PC-3 (cell line): ENCODE measurements at places on chromosomes 4 and X. TPM values are rescaled to one million over a fixed set of nuclear protein-coding genes. Genes with fewer than 3 reads are reported as not detected.

RFC1 gene
- total RNA-seq = 43.9 and 51.6 TPM in 2 replicates

SMR3B gene
- not detected in 2 replicates for total RNA-seq

PAGE5 gene
- total RNA-seq = not detected in 2 replicates

MANBA gene
- 20.9 and 26.7 TPM in 2 replicates for total RNA-seq

AKAP4 gene
- total RNA-seq = not detected in 2 replicates

CENPVL2 gene
- total RNA-seq = not detected in 2 replicates

AKAP14 gene
- total RNA-seq = not detected in 2 replicates

GRCh38 chr4:19216476-19216875 is 1035.2 kb upstream of the SLIT2 start:
- DNase-seq = no peak

GRCh38 chrX:28099166-28099565 is 117.9 kb upstream of the DCAF8L1 start:
- DNase-seq = no peak

- no peak for DNase-seq
Measured at GRCh38 chrX:20363275-20363674, 96.6 kb upstream of the RPS6KA3 start.

DNA sequence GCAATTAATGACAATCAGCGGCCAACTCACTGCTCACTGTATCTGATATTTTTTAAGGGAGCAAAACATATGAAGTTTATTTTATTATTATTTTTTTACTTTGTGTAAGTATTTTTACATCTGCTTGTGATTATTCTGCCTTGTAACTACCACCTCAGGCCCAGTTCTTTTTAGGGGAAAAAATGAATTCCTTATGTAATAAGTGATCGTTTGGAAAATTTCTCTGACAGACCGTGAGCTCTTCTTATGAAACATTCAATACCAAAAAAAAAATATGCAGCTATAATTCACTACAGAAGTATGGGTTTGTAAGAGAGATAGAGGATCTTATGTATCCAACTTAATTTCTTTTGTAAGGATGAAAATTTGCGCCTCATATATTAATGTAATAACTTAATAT is 33.5 kb upstream of the STOX2 start:
- no peak for DNase-seq

- no peak for DNase-seq
Measured at GRCh38 chr4:5368426-5368825, 317.1 kb downstream of the STK32B start.

- no peak for DNase-seq
Measured at GRCh38 chrX:38986586-38986985, 185.3 kb downstream of the MID1IP1 start.

- no peak for DNase-seq
Measured at GRCh38 chr4:164770010-164770724, 16.2 kb downstream of the SMIM31 start.

DNA sequence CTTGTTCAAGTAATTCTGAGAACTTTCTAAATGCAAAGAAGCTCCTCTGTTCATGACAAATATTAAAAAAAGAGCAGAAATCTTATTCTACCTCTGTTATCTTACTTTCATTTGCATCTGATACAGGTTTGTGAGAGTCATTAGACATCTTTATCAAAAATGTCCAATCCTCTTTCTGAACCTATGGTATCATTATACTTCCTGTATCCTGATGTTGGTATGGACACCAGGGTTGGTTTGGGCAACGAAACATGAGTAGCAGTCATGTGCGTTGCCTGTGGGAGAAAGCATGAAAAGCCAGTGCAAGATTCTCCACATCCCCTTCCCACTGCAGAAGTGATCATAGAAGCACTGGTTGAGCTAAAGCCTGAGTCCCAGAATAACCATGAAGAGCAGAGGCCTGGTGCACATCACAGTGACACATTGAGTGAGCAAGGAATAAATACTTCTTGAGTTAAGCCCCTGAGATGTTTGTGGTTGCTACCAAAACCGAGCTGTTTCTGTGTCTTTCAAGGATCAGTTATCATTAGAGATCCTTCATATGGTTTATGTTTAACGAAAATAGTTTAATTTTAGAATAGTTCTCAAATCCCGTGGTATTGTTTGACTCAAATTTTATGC is 197.2 kb downstream of the BANK1 start:
- DNase-seq = no peak

DNA sequence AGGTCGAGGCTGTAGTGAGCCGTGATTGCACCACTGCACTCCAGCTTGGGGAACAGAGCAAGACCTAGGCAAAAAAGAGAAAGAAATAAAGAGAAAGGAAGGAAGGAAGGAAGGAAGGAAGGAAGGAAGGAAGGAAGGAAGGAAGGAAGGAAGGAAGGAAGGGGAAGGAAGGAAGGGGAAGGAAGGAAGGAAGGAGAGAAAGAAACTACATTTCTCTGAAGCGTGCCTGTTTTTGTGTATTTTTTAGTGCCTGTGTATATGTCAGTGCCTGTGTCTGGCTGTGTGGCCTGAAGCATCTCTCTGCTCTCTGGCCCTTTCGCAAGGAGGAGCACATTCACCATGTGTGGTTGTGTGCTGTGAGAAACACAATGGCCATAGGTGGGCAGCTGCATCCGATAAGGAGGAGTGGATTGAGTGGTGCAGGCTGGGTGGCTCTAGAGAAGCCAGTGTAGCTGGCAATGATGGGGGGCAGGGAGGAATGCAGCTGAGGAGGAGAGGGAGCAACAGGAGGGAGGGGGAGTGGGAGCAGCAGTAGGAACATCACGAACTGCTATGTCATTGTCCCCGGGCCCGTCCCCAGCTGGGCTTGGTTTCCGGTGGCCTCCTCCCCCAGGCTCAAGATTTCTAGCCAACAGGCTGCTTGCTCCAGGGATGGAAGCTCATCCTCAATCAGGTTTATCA is 11.4 kb downstream of the SYN1 start:
- DNase-seq = no peak

GRCh38 chr4:6746721-6747293 is 30.8 kb downstream of the BLOC1S4 start:
- peak; percentile 66 for DNase-seq

- no peak for DNase-seq
Measured at GRCh38 chr4:41512136-41512535, 25.8 kb upstream of the LIMCH1 start.

- peak; percentile 10 for DNase-seq
Measured at GRCh38 chrX:22396408-22396807, 123.7 kb downstream of the CBLL2 start.

- peak; percentile 90 for DNase-seq
Measured at GRCh38 chrX:128020701-128021100, 31.5 kb downstream of the ACTRT1 start.

GRCh38 chrX:104195013-104195412 is 28.8 kb downstream of the FAM199X start:
- no peak for DNase-seq

- no peak for DNase-seq
Measured at GRCh38 chr4:41446391-41446790, 91.6 kb upstream of the LIMCH1 start.

GRCh38 chr4:99156992-99157391 is 12.9 kb upstream of the ADH4 start:
- DNase-seq = no peak

DNA sequence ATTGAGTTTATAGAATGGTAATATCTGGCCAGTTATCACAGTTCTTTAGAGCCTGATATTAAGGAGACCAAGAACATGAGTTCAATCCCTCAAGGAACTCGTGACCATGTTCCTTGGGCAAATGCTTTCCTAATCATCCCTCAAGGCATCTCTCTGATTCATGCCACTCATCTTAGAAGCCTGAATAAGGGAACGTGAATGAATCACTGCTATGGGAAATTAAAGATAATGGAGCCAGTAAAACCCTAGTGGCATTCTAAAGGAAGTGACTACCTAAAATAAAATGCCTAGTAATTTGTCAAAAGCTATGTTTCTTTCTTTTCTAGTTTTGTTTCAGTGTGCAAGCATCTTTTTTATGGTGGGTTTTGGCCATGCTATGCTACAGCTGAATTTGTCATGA is 1161.3 kb downstream of the C4orf33 start:
- DNase-seq = peak; percentile 74

DNA sequence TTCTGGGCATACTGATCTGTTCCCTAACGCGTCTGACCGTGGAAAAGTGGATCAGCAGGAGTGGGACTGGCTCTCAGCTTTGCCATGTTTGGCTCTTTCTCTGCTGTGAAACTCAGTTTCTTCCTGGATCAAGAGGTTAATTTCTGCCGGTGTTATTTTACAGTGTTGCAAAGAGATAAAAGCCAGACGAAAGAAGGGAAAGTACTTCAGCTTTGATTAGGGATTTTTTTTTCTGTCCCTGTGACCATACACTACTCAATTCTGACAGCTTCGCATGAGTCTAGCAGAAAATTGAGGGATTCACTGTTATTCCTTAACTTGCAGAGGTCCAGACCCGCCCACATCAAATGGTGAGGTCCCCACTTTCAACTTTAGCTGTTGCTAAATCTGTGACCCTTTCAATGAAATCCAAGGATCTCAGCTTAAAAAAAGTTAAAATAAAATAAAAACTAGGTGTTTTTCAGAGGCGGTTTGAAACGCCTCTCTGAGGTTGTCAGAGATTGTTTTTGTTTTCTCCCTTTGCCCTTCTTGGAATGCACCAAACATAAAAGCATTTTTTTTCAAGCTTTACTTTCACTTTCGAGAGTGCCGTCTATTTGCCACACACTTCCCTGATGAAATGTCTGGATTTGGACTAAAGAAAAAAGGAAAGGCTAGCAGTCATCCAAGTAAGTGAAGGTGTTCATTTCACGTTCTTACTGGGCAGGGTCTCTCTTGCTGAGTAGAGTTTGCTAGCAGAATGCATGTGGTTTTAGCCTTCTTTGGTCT is at the start of gene TLR3:
Gene TLR3 (plus strand): TSS at position 576 of the 768 bp plus-strand sequence. CDS start 7,464 bp downstream, outside the sequence.
- DNase-seq = peak; percentile 20

GRCh38 chr4:55545641-55546505 is 836 bp downstream of the CLOCK start:
- DNase-seq = peak; percentile 77

GRCh38 chr4:7647186-7647585 is 212.5 kb upstream of the PSAPL1 start:
- DNase-seq = no peak

DNA sequence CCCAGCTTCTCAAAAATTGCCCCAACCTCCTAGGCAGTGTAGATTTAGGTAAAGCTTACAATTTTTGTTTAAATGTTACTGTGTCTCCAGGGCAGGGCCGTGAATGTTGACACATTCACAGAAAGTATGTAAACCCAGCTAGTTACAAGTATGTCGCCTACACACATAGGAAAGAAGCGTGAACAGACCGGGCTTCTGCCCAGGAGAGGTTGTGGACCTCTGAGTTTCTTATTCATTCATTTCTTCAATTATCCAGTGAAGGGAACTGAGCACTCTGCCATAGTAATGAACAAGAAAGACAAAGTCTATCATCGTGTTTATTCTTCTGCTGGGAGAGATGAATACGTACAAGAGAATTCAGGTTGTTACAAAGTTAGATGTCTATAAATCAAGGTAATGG is 93.2 kb downstream of the TRIML1 start:
- DNase-seq = no peak
